ENCODE measurements at places on chromosomes 6 and 20.

DNA sequence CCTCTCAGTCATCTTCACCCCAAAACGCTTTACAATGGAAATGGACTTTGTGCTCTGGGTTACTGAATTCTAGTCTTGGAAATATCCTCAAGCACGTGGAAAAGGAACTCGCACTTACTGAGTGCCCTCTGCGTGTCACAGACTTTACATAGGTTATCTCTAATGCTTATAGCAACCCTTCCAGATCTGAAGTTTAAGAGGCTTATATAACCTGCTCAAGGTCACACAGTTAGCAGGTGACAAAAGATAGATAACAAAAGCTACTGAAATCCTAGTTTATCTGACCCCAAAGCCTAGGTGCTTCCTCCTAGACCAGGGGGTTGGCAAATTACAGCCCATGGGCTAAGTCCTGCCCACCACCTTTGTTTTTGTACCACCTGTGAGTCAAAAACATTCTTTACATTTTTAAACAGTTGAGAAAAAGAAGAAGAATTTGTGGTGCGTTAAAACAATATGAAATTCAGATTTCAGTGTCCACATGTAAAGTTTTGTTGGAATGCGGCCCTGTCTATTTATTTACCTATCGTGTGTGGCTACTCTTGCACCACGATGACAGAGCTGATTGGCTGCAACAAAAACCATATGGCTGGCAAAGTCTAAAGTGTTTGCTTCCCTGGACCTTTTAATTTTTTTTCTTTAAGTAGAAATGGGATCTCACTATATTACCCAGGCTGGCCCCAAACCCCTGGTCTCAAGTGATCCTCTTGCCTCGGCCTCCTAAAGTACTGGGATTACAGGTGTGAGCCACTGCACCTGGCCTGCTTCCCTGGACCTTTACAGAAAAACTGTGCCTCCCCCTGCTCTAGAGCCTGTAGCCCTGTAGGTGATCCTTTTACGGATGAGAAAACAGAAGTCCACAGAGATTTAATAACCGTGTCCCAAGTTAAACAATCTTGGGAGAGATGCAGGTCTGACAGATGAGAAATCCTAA lies 110.2 kb upstream of the RREB1 start:
- no peak for DNase-seq

DNA sequence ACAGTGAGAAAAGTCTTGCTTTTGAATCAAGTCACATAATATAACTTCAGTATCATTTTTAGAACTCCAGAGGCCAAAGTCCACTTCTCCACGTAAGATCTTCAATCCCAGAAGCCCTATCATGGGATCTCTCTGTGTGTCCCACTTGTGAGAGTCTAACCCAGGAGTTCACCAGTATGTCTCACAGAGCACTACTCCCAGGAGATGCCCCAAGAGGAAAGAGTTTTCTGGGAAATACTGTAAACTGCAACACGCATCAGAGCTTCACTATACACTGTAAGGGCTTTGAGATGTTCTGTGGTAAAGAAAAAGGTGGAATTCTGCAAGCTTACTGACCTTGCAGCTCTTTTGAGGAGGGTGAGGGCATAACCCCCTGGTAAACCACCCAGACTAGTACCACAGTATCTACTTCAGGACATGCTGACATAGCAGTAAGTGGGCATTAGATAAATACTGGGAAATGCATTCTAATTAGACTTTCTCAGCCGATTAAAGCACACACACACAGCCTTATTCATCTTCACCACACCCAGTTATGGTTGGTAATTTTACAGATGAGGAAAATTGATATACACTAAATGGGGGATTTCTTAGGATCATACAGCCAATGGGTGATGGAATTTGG lies 12.3 kb downstream of the DCBLD1 start:
- peak; percentile 39 for DNase-seq

DNA sequence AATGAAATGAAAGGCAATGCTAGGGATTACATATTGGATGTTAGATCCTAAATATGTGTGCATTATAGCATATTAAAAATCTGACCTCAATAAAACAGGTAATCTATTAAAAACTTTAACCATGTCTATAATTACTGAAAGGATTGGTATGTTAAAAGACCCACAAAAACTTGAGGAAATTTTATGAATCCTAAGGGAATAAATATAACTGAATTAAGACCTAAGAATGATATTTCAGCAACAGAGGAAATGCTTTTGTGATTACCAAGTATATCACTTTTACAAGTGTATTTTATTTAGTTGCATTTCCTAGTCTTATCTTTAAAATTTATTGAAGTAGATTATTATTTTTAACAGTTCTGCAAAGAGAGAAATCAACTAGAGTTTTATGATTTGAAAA lies 571.5 kb downstream of the HDGFL1 start:
- DNase-seq = no peak

- DNase-seq = peak; percentile 14
These were observed 243.8 kb upstream of the FOXQ1 start for GRCh38 chr6:1068068-1068467.

GRCh38 chr20:57499676-57500075 lies 25.3 kb downstream of the CTCFL start:
- no peak for DNase-seq

DNA sequence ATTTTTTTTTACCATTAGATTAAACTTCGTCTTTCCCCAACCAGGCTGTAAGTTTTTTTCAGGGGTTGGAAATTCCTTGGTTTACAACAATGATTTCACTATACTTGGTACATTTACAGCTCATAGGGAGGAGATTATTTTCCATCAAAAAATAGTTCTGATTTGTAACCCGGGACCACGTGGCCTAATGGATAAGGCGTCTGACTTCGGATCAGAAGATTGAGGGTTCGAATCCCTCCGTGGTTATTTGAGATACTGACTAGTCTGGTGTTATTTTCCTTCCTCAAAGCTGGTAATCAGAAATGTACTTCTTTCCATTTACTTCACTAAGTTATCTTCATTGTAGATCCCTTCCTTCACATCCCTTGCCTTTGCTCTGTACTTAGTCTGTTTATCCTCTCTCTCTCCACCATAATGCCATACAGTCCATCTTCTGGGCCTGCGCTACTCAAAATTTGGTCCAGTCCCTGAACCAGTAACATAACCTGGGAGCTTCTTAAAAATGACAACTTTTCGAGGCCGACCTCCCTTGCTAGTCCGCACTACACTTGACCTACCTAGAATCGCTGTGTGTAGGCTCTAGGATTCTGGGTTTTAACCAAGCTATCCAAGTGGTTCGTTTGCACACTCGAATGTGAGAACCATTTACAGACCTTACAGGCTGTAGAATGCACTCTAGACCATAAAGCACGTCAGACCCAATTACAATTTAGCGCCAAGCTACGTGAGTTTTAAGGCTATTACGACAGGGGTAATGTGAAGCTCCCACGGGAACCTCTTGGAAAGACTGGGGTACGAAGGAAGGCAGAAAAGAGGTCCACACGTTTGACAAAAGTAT lies 42.1 kb upstream of the BTN3A2 start:
- DNase-seq = peak; percentile 90

- no peak for DNase-seq
These were observed 5.9 kb downstream of the OSTM1 start for GRCh38 chr6:108068618-108069017.

DNA sequence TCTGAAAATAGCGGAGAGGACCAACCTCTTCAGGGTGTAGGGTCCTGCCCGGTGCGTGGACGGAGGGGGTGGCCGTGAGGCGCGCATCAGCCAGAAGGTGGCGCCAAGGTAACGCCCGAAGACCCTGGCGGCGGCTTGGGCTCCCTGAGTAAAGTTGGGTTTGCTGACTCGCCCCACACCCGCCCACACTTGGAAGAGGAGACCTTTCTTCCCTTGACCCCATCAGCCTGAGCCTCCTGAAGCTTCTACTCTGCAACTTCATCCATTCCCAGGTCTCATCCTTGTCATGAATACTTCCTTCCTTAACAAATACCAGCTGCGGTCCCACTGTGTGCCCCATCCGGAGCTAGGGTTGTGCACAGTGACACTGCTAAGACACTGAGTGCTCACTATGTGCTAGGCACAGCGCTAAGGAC lies 14.6 kb downstream of the CD40 start:
- peak; percentile 59 for DNase-seq

DNA sequence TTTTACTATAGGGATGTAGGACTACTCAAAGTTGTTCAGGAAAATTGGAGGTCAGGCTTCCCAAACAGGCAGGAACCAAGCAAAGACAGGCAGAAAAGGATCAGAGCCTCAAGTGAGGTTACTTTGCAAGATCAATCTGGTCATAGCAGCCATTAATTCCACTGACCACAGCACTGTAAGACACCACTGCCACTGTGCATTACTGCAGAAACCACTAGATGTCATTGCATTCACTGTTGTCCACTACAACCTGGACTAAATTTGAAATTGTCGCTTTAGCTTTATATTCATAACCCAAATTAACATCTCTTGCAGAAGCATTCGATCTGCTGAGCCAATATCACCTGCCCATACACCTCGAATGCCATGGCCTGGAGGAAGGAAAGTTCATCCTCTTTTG lies 126.9 kb upstream of the UFL1 start:
- peak; percentile 11 for DNase-seq

GRCh38 chr6:167690931-167691330 lies 135.8 kb upstream of the AFDN start:
- no peak for DNase-seq

- DNase-seq = no peak
These were observed 50.0 kb downstream of the IL20RA start for GRCh38 chr6:136994782-136995181.
